Activated CD4-positive, alpha-beta T cell treated with anti-CD3 and anti-CD28 coated beads, Interleukin-2, amount 10 ng/mL, durations not matched to agents 7 days and 5 days (primary cell): ENCODE measurements at places on chromosomes 7 and 10. TPM values are rescaled to one million over a fixed set of nuclear protein-coding genes. Genes with fewer than 3 reads are reported as not detected.
A peak's percentile ranks its signal among the peaks of the same experiment; 100 is the strongest.

- H3K27me3 ChIP-seq = peaks cover 4% of the 10 kb centered on the region
- H3K4me1 ChIP-seq = peaks cover 3% of the 10 kb centered on the region
- H3K36me3 ChIP-seq = peaks cover 18% of the 10 kb centered on the region
- no peak for DNase-seq
- no peak overlapping the region for H3K4me3 ChIP-seq
Measured at GRCh38 chr7:128025380-128025779, 5.9 kb downstream of the LRRC4 start.

- H3K27ac ChIP-seq = peak overlapping the region; percentile 95
- H3K27me3 ChIP-seq = no peaks in the 10 kb centered on the region
- H3K4me1 ChIP-seq = peaks cover 88% of the 10 kb centered on the region
- no peak for DNase-seq
- H3K36me3 ChIP-seq = peaks cover 61% of the 10 kb centered on the region
- H3K4me3 ChIP-seq = peak overlapping the region; percentile 58
Measured at GRCh38 chr10:61987537-61987936, 86.0 kb downstream of the ARID5B start.

- H3K4me3 ChIP-seq = no peak overlapping the region
- H3K27ac ChIP-seq = no peak overlapping the region
- H3K27me3 ChIP-seq = peaks cover 82% of the 10 kb centered on the region
- no peak for DNase-seq
- no peaks in the 10 kb centered on the region for H3K36me3 ChIP-seq
Measured at GRCh38 chr10:98038288-98038687, 7.9 kb upstream of the CRTAC1 start.

- no peak overlapping the region for H3K4me3 ChIP-seq
- DNase-seq = no peak
- H3K27ac ChIP-seq = no peak overlapping the region
- H3K36me3 ChIP-seq = no peaks in the 10 kb centered on the region
Measured at GRCh38 chr7:125636320-125636962, 706.8 kb upstream of the POT1 start.

IRF5 gene
- 6.7 TPM for total RNA-seq

DNA sequence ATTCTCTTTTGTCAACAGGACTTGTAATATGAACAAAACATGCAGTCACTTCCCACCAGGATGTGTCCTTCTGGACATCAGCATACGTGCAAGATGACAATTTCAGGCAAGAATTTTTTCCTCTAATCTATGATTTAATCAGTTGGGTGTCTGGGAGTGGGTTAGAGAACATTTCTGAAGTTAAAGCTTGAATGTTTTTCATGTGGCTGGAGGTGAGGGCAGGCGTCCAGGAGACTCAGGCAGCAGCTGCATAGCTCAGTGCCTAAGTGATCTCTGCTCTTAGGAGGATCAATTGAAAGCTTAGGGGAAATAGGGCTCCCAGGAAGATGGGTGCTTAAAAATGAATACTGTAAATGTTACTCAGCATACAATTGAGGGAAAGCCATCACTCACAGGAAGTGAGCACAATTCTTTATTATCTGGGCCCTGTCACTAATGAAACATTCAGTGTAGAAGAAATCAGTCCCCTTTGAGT is 457.6 kb upstream of the KLF6 start:
- H3K4me3 ChIP-seq = no peak overlapping the region
- H3K27me3 ChIP-seq = no peaks in the 10 kb centered on the region
- H3K27ac ChIP-seq = no peak overlapping the region
- no peaks in the 10 kb centered on the region for H3K36me3 ChIP-seq
- no peak for DNase-seq
- H3K4me1 ChIP-seq = peaks cover 33% of the 10 kb centered on the region

DNA sequence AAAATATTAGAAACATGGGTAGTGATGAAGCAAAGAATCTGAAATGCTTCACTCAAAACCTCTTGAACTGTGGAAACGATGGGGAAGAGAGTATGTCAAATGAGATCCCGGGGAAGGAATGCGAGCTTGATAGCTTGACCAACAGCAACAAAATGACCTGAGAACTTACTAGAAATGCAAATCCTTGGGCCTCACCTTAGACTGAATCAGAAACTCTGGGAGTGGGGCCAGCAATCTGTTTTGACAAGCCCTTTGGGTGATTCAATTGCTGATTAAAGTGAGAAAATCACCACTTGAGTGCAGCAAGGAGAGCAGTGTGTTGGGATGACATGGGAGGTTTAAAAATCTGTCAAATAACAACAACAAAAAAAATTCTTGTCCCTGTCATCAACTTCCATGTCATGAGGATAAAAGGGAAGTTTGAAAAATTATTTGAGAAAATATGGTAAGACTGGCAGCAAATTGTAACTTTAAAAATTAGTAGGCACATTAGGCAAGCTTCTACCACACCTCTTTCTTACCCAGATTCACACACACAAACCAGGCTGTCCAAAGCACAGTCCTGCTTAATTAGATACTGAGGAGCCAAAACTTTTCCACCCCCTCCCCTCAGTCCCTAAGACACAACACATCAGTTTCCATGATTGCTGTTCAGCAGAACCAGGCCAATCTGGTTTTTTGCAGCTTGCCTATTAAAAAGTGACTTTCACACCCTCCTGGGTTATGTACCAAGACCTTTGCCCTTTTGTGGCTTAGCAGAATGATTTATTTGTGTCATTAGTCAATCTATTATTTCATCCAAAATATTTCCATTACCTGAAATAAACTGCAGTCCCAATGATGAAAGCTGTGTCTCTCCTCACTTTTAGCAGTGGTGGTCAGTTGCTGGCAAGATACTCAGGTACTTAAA is 15.6 kb downstream of the CALCR start:
- no peaks in the 10 kb centered on the region for H3K36me3 ChIP-seq
- no peaks in the 10 kb centered on the region for H3K4me1 ChIP-seq
- H3K27me3 ChIP-seq = no peaks in the 10 kb centered on the region
- H3K27ac ChIP-seq = no peak overlapping the region
- H3K4me3 ChIP-seq = no peak overlapping the region
- no peak for DNase-seq

- no peaks in the 10 kb centered on the region for H3K27me3 ChIP-seq
- H3K36me3 ChIP-seq = no peaks in the 10 kb centered on the region
- H3K4me3 ChIP-seq = no peak overlapping the region
Measured at GRCh38 chr10:52818019-52818418, 45.4 kb upstream of the MBL2 start.

- H3K4me1 ChIP-seq = no peaks in the 10 kb centered on the region
- no peaks in the 10 kb centered on the region for H3K36me3 ChIP-seq
- no peak overlapping the region for H3K4me3 ChIP-seq
- no peak overlapping the region for H3K27ac ChIP-seq
- H3K27me3 ChIP-seq = no peaks in the 10 kb centered on the region
Measured at GRCh38 chr7:67777119-67777518, 780.5 kb downstream of the TYW1 start.

UPP1 gene
- total RNA-seq = 114 TPM

DNA sequence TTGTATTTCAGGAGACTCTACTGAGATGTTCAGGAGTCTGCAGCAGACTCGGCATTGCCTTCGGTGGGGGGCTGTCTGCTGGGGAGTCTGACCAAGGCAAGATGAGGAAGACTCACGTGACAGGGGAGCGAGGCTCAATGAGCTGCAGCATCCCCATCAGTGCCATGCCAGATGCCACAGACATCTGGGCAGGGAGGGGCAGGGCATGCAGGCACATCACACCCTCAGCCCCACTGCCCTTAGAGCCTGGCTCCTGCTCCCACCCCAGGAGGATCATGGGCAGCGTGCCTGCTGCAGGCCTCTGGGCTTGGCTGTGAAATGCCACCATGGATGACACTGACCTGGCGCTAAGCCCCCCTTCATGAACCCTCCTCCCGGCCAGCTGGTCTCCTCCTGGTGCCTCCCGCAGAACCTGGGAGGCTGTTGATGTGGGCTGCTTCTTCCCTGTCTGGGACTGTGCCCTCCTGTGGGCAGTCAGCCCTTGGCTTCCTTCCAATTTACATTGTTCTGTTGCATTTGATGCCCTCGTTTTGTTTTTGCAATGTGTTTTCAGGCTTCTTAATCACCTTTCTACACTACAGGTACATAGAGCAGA is 235.0 kb downstream of the PAXIP1 start:
- no peaks in the 10 kb centered on the region for H3K27me3 ChIP-seq
- DNase-seq = no peak
- H3K4me1 ChIP-seq = no peaks in the 10 kb centered on the region
- H3K4me3 ChIP-seq = no peak overlapping the region
- H3K27ac ChIP-seq = no peak overlapping the region

DNA sequence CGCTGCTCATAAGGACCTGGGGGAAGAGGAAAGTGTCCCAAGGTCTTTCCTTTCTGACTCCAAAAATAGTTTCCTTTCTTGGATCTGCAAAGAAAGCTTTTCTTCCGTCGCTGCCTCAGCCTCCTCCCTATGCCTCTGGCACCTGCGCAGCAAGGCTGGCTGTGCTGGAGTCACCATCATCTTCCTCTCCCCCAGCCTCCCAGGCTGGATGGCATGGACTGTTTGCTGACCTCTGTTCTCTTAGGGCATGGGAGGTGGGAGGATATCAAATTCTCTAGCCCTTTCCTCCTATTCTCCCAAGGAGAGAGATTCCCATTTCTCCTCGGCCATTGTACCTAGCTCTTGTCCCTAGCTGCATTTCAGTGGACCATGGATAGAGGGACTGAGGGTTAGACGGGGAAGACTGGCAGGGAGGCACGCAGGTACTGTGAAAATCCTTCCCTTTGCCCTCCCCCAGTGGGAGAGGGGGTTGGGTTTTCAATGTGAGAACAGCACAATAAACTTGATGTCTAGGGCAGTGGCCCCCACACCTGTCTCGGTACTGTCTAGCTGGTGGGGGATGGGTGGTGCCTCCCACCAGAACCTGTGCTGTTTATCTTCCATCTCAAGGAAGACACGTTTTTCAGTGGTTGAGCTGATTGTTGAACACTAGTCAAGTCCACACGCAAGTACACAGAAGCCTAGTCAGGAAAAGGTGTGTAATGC is 2.6 kb downstream of the PPP1R35 start:
- peaks cover 66% of the 10 kb centered on the region for H3K4me1 ChIP-seq
- H3K27me3 ChIP-seq = no peaks in the 10 kb centered on the region
- peaks cover 60% of the 10 kb centered on the region for H3K36me3 ChIP-seq
- no peak for DNase-seq
- peak overlapping the region; percentile 90 for H3K4me3 ChIP-seq

- H3K36me3 ChIP-seq = no peaks in the 10 kb centered on the region
- DNase-seq = no peak
- no peak overlapping the region for H3K27ac ChIP-seq
- no peaks in the 10 kb centered on the region for H3K27me3 ChIP-seq
Measured at GRCh38 chr10:124568848-124569622, 107.4 kb downstream of the LHPP start.

- no peak overlapping the region for H3K4me3 ChIP-seq
- no peak overlapping the region for H3K27ac ChIP-seq
- no peaks in the 10 kb centered on the region for H3K4me1 ChIP-seq
- H3K27me3 ChIP-seq = peaks cover 2% of the 10 kb centered on the region
- H3K36me3 ChIP-seq = no peaks in the 10 kb centered on the region
Measured at GRCh38 chr10:68272833-68273232, 40.9 kb upstream of the ATOH7 start.

DNA sequence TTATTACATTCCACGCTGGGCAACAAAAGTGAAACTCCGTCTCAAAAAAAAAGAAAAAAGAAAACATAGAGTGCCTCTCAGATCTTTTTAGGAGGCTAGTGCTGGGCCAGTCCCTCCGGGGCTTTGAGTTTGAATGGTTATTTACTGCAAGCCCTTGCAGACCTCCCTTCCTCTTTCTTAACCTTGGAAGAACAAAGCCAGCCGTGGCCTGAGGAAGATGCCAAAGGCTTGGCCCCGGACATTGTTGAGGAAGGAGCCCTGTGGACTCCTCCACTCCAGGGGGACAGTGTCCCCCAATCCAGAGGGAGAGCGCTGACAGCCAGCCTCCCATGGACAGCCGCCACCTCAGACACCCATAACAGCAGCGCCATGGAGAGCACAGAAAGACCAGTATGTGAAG is 5.0 kb downstream of the TSPAN33 start:
- H3K27me3 ChIP-seq = peaks cover 4% of the 10 kb centered on the region
- peaks cover 7% of the 10 kb centered on the region for H3K4me1 ChIP-seq

DNA sequence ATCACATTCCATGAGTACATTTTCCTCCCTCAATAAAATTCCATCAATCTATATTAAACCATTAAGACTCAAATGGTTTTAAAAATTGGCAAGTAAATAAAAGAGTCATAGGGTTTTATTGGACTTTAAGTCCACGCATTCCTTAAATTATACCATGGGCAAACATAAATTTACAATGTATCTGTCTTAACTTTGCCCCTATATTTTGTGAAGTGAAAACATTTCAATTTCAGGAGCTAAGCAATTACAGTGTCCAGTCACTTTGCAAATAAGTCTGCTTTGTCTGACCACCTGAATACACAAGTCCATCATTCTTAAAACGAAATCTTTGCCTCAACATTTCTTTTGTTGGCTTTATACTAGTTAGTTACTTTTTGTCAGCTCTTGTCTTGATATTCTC is 197.5 kb upstream of the SEMA3D start:
- no peak overlapping the region for H3K27ac ChIP-seq
- no peak for DNase-seq
- H3K4me1 ChIP-seq = no peaks in the 10 kb centered on the region
- H3K36me3 ChIP-seq = no peaks in the 10 kb centered on the region
- H3K27me3 ChIP-seq = no peaks in the 10 kb centered on the region
- no peak overlapping the region for H3K4me3 ChIP-seq

DKK1 gene
- total RNA-seq = not detected

DNA sequence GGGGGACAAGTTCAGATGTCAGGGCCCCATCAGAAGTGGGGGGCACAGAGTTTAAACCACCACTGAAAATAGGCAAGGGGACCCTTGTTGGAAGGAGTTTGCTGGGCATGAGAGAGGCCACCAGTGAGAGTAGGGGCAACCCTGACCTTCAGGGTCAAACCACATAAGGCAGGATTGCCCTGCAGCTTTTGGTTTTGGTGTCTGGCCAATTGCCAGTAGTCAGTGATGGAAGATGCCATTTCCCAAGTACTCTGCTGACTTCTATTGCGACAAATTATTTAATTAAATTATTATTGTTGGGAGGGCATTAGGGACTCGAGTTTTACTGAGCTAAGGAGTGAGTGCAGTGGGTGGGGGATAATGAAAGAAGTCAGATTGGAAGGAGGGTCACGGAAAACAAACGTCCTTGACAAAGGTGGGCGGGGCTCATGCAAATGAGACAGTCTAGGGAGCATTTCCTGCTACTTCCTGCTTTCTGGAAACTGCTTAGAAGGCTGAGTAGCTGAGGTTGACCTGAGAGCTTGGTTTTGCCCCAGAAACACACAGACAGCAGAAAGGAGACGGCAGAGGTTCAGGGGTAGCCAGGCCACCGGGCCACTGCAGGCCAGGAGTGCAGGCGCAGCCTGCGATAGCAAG is 74.2 kb upstream of the ANLN start:
- no peak for DNase-seq
- H3K4me1 ChIP-seq = peaks cover 2% of the 10 kb centered on the region
- no peaks in the 10 kb centered on the region for H3K36me3 ChIP-seq
- no peak overlapping the region for H3K27ac ChIP-seq
- H3K4me3 ChIP-seq = no peak overlapping the region
- no peaks in the 10 kb centered on the region for H3K27me3 ChIP-seq

- no peak for DNase-seq
- H3K27me3 ChIP-seq = no peaks in the 10 kb centered on the region
- no peaks in the 10 kb centered on the region for H3K4me1 ChIP-seq
- H3K27ac ChIP-seq = no peak overlapping the region
- H3K36me3 ChIP-seq = peaks cover 3% of the 10 kb centered on the region
- no peak overlapping the region for H3K4me3 ChIP-seq
Measured at GRCh38 chr10:99945263-99945662, 64.5 kb downstream of the DNMBP start.

- no peaks in the 10 kb centered on the region for H3K36me3 ChIP-seq
- H3K27ac ChIP-seq = no peak overlapping the region
- H3K27me3 ChIP-seq = no peaks in the 10 kb centered on the region
Measured at GRCh38 chr7:68720697-68721096, 877.6 kb upstream of the AUTS2 start.
